ENCODE measurements at places on chromosomes 1 and 21. TPM values are rescaled to one million over a fixed set of nuclear protein-coding genes. Genes with fewer than 3 reads are reported as not detected.

The C8B gene
- not detected for polyA plus RNA-seq

The CAPN8 gene
- polyA plus RNA-seq = not detected

The TNFAIP8L2 gene
- polyA plus RNA-seq = 3.3 TPM

The E2F2 gene
- 0.35 TPM for polyA plus RNA-seq

The TNFRSF18 gene
- polyA plus RNA-seq = not detected

- no peaks in the 10 kb centered on the region for H3K27me3 ChIP-seq
- H3K4me1 ChIP-seq = peaks cover 7% of the 10 kb centered on the region
- no peaks in the 10 kb centered on the region for H3K36me3 ChIP-seq
- no peak for DNase-seq
- H3K4me3 ChIP-seq = no peak overlapping the region
- H3K27ac ChIP-seq = peak overlapping the region; percentile 78
These were observed 75.1 kb upstream of the ZBTB40 start for GRCh38 chr1:22376546-22376945.

DNA sequence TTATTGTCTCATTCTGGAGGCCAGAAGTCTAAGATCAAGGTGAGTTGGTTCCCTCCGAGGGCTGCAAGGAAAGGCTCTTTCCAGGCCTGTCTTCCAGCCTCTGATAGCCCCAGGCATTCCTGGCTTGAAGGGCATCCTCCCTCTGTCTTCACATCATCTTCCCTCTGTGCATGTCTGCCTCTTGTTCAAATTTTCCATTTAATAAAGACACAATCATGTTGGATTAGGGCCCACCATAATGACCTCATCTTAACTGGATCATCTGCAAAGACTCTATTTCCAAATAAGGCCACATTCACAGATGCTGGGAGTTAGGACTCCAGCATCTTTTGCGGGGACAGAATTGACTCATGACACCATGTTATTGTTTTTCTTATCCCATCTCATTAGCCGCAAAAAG, 24.5 kb downstream of the HUNK start:
- H3K4me1 ChIP-seq = no peaks in the 10 kb centered on the region
- H3K27ac ChIP-seq = no peak overlapping the region
- DNase-seq = no peak
- H3K4me3 ChIP-seq = no peak overlapping the region

- H3K36me3 ChIP-seq = no peaks in the 10 kb centered on the region
- no peak overlapping the region for H3K4me3 ChIP-seq
- no peak overlapping the region for H3K27ac ChIP-seq
These were observed 20.5 kb downstream of the ELAPOR1 start for GRCh38 chr1:109134423-109134822.
